ENCODE measurements at places on chromosomes 16 and 17. TPM values are rescaled to one million over a fixed set of nuclear protein-coding genes. Genes with fewer than 3 reads are reported as not detected.

DNA sequence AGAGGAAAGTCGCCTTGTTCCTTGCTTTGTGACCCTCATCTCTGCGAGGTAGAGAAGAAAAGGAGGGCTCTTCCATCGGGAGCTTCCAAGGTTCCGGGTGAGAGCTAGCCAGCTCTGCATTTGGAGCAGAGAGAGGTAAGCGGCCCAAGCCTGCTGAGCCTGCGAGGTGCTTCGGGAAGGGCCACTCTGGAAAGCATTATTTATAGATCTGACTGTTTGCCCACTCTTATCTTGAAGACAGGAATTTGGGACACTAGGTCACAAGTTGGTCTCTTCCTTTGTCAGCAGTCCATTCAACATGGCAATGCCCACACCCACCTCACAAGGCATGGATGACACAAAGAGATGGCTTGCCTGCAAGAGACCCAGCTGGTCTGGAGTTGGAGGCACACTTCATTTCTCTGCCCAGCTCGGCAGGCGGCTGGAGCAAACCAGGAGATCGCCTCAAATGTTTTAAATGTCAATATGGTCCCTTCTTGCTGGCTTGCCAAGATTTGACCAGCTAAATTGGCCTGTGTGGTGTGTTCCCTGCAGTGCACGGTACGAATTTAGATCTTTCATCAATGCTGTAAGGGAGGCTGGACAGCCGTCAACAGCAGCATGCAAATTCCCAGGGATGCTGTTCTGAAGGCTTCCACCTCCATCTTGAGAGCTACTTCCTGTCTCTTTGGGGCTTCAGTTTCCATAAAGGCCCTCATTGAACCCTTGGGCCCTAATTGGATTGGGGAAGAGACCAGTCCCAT lies 19.5 kb downstream of the CBX4 start:
- peaks cover 5% of the 10 kb centered on the region for H3K4me1 ChIP-seq
- DNase-seq: no peak
- no peak overlapping the region for H3K27ac ChIP-seq
- H3K4me3 ChIP-seq: no peak overlapping the region

DNA sequence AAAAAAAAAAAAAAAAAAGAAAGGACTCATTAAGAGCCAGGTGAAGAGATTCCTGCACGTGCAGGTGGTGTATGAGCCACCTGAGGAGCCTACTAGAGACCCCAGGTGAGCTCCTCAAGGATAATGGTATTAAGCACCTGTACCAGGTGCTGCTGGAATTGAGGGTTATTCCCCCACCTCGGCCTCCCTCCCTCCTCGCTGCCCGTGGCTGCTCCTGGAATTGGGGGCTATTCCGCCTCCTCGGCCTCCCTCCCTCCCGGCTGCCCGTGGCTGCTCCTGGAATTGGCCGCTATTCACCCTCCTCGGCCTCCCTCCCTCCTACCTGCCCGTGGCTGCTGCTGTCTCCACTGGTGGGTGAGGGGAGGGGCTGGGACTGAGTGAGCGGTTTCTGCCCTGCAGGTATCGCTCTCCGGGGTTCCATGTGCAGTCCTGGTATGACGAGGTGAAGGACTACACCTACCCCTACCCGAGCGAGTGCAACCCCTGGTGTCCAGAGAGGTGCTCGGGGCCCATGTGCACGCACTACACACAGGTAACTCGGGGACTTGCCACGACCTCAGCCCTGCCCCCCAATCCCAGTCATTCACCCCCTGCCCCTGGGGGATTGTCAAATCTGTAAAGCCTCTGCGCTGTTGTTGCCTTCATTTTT lies 29.3 kb downstream of the CRISPLD2 start:
- DNase-seq: peak; percentile 44
- H3K4me1 ChIP-seq: peaks cover 23% of the 10 kb centered on the region
- H3K4me3 ChIP-seq: no peak overlapping the region

DNA sequence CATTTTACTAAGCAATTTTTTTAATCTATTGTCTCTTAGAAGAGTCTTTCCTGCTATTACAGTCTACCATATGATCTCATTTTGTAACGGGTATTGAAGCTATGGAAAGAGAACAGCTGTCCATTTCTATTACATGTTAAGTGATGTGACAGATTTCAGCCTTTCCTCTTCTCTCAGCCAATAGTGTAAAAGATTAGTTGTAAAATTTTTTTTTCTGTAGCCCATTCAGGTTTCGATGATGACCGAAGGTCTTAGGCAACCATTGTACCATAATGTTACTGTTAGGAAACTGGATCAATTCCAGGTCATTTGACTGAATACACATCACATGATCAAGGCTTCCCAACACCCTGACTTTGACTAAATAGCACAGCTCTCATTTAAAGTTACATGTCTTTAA lies 147.6 kb upstream of the HLF start:
- H3K4me3 ChIP-seq: no peak overlapping the region
- no peak for DNase-seq
- no peaks in the 10 kb centered on the region for H3K4me1 ChIP-seq
- no peaks in the 10 kb centered on the region for H3K36me3 ChIP-seq
- no peak overlapping the region for H3K27ac ChIP-seq

Gene KRTAP16-1
- total RNA-seq: not detected

- no peak for DNase-seq
- H3K27ac ChIP-seq: no peak overlapping the region
- H3K36me3 ChIP-seq: no peaks in the 10 kb centered on the region
Observed at GRCh38 chr17:50191359-50192143, 9.9 kb downstream of the COL1A1 start.

DNA sequence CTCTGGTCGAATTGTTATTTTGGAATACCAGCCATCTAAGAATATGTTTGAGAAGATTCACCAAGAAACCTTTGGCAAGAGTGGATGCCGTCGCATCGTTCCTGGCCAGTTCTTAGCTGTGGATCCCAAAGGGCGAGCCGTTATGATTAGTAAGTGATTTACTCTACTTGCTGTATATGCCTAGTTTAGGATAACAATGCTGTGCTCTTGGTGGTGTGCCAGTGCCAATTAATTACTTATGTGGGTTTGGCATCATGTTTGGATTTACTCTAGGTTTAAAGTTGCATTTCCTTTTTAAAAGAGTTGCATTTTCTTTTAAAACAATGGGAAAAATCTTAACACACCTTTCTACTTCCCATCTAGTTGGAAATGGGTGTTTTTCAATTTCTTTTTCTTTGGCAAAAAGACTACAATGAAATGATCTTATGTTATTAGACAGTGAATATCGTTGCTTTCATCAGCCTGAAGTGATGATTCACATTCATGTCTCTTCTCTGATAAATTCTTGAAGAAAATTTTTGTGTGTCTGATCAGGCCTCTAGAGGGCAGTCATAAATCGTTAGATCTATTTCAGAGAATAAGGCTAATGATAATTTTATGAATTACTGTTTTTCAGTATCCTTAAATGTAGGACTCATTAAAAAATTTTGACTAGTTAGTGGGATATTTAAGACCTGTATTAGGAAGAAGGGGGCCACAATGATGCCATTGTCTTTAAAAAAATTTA lies 5.6 kb downstream of the SF3B3 start:
- no peak overlapping the region for H3K27ac ChIP-seq
- peaks cover 19% of the 10 kb centered on the region for H3K4me1 ChIP-seq
- H3K36me3 ChIP-seq: peaks cover 71% of the 10 kb centered on the region
- H3K4me3 ChIP-seq: no peak overlapping the region

Gene NAA60
- total RNA-seq: 42.6 TPM

Gene BLTP2
- 166 TPM for total RNA-seq

Gene TMEM238L
- total RNA-seq: not detected

Gene CSH2
- total RNA-seq: not detected

GRCh38 chr16:79288066-79288465 lies 312.5 kb downstream of the MAF start:
- no peak for DNase-seq
- no peaks in the 10 kb centered on the region for H3K27me3 ChIP-seq
- H3K36me3 ChIP-seq: no peaks in the 10 kb centered on the region
- no peak overlapping the region for H3K4me3 ChIP-seq
- no peak overlapping the region for H3K27ac ChIP-seq

Data from GM23338 (cell line).